Adrenal gland (tissue), 19 donors: ENCODE measurements at places on chromosomes 13 and 19. TPM values are rescaled to one million over a fixed set of nuclear protein-coding genes. Genes with fewer than 3 reads are reported as not detected.

Gene CASP14
- total RNA-seq = not detected

GRCh38 chr13:77456271-77456670 is 79.2 kb upstream of the SCEL start:
- DNase-seq = no peak

Gene OR7C1
- total RNA-seq = 0.79 TPM

DNA sequence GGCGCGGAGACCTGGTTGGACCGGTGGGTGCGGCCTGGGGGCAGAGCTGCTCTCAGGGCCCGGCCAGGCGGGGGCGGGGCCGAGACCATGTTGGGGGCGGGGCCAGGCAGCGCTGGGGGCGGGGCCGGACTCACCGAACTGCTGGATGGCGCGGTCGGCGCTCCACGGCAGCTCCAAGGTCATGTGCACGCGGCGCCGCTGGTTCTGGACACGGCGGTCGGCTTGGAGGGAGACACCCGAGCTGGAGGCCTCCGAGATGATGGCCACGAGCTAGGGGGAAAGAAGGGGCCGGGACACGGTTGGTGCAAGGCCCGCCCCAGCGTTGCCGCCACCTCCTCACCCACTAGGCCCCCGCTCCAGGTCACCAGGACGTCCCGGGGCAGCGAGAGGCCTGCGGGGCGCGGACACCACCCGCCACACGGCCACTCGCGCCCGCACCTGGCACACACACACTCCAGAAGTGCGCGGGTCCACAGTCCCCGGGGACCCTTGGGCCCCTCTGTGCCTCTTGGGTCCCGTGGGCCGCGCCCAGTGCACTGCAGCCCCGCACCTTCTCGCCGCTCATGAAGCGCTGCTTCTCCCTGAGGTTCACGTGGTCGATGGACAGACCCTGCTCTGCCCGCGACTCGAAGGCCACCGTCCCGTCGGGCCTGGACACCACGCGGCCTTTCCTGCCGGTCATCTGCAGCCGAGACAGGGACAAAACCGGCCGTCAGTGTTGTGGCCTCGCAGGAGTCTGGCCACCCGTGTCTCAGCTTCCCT is 8.7 kb downstream of the GPX4 start:
- DNase-seq = peak; percentile 83

Gene PCSK4
- total RNA-seq = 11.9 TPM

- no peak for DNase-seq
These were observed 6.9 kb downstream of the ZNF490 start for GRCh38 chr19:12603714-12604113.

GRCh38 chr19:29700498-29700897 is 14.6 kb downstream of the C19orf12 start:
- no peak for DNase-seq

Gene DOHH
- total RNA-seq = 13.8 TPM

DNA sequence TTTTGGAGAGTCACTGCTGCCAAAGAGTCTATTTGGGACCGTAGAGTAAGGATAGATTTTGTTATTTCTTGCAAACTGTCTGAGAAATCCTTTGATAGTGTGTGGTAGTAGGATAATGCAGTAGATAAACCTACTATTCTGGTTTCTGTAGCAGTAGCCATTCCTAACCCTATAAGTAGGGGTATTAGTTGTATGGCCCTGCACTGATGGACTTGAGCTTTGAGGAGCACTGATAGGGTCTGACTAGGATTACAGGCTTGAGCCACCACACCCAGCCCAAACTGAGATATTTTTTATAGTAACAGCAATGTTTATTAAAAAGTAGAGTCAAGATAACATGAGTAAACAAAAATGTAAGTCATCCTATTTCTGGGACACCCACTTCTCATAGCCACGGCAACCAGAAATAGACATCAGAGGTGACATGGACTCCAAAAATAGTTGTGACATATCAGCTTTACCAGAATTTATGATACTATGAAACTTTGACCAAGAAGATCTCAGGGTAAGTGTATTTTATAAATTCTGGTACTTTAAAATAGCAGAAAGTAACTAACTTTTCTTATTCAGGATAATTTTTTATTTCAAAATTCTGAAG is 479.1 kb downstream of the SUCLA2 start:
- DNase-seq = no peak

DNA sequence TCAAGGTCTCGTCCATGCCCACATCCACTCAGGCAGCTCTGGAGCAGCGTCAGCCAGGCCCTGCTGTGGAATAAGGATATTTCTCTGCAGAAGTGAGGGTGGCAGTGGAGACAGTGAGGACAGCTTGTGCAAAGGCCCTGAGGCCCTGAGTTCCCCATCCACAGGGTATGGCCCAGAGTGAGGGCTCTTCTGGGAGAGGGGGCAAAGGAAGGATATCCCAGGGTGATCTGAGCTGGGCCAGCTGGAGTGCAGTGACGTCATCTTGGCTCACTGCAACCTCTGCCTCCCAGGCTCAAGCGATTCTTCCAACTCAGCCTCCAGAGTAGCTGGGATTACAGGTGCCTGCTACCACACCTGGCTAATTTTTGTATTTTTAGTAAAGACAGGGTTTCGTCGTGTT is 11.5 kb downstream of the MARK4 start:
- no peak for DNase-seq

GRCh38 chr13:22432690-22433089 is 748.1 kb upstream of the SGCG start:
- no peak for DNase-seq

Gene RAB20
- total RNA-seq = 48.5 TPM

Gene C19orf81
- 2.4 TPM for total RNA-seq

- no peak for DNase-seq
These were observed 268.7 kb downstream of the NHLRC3 start for GRCh38 chr13:39306639-39307589.

Gene LGI4
- total RNA-seq = 3.0 TPM

DNA sequence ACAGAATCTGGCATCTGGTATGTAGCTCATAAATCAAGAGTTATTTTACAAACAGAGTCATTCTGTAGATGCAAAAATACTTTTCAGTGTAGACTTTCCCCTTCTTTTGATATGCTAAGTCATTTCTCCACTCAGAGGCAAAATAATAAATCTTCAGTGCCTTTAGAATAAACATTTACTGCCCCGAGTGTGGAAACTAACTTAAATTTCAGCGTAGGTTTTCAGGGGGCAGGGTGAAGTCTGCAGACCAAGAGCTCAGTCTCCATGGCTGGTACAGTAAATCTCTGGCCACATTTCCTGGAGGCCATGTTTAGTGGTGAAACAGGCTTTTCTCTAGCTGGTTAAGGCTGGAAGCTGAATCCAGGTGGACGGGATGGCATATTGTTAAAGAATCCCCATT is 13.1 kb upstream of the ADPRHL1 start:
- no peak for DNase-seq

GRCh38 chr19:29645491-29645867 is 19.8 kb upstream of the PLEKHF1 start:
- DNase-seq = no peak

- no peak for DNase-seq
These were observed 4.9 kb upstream of the TEX26 start for GRCh38 chr13:30927595-30927994.

Gene FBXW9
- 8.7 TPM for total RNA-seq

DNA sequence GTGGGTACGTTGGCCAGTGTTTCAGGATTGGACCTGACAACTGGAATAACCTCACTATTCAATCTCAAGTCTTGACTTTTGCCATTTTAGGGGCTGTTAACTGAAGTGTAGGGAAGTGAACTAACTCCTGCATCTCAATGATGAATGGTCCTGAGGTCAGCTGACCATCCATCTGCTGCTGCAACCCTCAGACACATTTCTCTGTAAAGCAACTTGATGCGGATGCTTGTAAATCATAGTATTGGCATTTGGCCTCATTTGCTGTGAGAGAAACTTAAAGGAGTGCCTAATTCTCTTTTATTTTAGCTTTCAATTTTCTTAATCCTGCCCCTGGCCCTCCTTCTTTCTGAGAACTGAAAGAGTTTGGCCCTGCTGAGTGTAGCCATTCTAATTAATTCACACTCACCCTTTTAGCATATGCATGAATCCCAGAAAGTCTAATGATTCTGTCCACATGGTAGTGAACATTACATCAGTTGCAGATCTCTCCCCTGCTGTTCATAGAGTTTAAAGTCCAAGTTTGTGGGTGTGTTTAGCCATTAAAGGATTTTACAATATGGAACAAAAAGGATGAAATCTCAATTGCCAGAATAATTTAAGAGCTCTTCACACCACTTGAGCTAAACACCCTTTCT is 1531.4 kb upstream of the SLC10A2 start:
- no peak for DNase-seq

Gene MTMR6
- total RNA-seq = 43.0 TPM

GRCh38 chr19:17118957-17119356 is 43.4 kb downstream of the MYO9B start:
- no peak for DNase-seq

Gene ZNF146
- 40.4 TPM for total RNA-seq

DNA sequence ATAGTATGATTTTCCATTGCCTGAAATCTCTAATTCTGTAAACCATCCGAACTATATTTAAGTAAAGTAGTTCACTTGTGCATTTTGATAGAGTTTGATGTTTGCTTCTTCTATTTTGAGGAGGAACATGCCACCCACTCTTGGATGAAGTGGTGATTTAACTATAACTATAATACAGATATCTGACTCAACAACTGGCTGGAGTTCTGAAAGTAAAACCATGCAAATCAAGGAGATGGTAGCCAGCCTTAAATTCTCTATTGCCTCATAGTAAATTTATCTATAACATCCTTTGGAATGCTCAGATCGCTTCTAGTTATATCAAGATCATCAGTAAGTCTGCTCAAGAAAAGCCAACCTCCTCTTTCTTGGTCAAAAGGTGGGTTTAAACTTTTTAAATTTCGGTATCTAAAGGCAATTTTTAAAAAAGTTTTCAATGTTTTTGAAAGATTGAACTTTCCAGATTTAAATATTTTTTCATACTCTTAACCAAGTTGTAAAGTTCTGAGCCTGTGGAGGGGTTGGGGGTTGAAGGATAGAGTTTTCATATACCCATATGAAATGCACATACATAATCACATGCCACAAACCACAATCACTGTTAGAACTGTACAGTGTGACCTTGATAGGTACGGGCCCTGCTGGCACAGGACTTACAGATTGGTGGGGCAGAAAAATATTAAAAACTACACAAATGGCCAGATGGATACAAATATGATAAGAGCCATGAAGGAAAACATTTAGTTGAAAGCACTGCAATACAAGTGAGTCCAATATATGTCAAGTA is 90.5 kb upstream of the RFC3 start:
- no peak for DNase-seq

GRCh38 chr13:74678308-74678965 is 544.2 kb upstream of the KLF12 start:
- no peak for DNase-seq

DNA sequence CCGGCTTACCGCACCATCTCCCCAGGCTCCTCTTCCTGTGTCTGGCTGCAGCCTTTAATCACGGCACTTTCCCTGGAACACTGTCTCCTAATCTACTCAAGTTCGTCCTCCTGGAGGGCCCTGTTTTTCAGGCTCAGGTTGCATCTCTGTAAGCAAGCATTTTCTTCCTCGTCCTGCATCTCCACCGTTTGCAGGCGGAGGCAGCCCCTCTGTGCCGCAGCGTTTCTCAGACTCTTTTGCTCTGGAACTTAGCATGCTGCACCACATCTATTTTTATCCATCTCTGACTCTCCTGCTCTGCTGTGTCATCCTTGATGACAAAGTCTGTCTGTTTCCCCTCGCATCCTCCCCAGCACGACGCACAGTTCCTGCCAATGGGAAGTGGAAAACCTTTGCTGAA is 117.5 kb downstream of the ATP8A2 start:
- no peak for DNase-seq

Gene RAB11B
- total RNA-seq = 45.3 TPM

DNA sequence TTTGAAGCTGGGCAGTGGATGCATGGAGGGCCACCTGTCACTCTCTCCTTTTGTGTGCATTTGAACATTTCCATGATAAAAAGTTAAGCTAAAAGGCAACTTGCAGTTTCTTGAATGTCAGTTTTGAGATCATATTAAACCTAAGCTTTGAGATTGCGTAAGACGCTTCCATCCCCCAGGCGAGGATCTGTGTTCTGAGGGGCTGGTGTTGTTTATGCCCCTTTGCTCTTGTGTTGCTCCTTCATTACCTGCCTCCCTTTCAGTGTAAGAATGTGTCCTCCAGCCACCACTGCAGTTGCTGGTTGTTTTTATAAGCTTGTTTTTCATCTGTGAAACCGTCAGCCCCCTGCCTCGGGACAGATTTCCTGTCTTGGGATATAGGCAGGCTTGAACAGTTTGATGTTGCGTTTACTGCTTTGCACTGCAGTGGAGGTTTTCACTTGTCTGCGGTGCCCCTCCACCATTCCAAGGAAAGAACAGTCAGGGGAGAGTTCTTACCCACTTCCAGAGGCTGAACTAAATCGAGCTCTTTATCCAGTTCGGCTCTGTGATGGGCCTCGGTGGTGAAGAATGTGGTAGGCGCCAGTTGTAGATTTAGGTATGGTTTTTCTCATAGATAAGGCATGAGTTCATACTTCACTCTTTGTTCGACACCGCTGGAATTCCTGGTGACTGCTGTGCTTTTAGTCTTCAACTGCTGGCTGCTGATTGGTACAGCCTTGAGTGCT is 96.8 kb downstream of the ARHGEF7 start:
- no peak for DNase-seq

GRCh38 chr13:43770871-43771270 is 15.9 kb downstream of the ENOX1 start:
- DNase-seq = no peak

Gene RDH13
- 13.1 TPM for total RNA-seq

Gene CD79A
- total RNA-seq = 0.28 TPM

- no peak for DNase-seq
These were observed 35.8 kb downstream of the RXFP2 start for GRCh38 chr13:31775148-31775547.

Gene ZNF540
- total RNA-seq = 6.2 TPM

DNA sequence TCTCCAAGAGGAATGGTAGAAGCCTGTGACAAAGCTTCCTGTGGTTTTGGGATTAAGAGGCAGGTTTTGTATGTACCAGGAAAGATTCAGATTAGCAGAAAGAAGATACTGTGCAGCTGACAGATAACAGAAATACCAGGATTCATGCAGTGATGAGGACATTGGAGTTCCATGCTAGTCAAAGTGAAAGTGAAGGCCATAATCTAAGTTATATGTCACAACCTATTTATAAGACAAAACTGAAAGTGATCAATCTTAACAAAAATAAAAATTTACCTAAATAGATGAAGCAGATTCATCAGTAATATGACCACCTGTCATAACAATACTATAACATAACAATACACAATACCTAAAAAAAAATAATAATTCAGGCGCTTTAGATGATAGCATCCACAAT is 1305.2 kb upstream of the PCDH9 start:
- no peak for DNase-seq

Gene IFNL2
- not detected for total RNA-seq

Gene ZFR2
- total RNA-seq = not detected

DNA sequence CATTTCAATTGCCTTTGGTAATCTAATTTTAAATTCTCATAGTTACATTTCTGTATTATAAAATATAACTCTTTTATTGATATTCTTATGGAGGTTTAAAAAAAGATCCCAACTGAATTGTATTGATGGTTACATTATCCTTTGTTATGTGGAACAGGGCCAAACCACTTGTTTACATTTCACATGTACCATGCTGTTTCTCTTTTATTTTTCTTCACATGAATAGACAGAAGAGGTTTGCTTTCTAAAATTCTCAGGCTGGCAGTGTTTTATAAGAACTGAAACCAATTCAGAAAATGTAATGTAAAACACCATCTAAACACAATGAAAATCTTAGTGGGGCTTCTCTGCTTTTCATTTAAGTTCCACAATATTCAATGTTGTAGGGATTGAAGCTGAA is 122.5 kb downstream of the GPC5 start:
- no peak for DNase-seq

Gene FOSB
- 3.0 TPM for total RNA-seq

GRCh38 chr13:20353973-20354372 is 121.9 kb upstream of the GJB6 start:
- DNase-seq = no peak
